ENCODE measurements at places on chromosomes 16 and 17.

DNA sequence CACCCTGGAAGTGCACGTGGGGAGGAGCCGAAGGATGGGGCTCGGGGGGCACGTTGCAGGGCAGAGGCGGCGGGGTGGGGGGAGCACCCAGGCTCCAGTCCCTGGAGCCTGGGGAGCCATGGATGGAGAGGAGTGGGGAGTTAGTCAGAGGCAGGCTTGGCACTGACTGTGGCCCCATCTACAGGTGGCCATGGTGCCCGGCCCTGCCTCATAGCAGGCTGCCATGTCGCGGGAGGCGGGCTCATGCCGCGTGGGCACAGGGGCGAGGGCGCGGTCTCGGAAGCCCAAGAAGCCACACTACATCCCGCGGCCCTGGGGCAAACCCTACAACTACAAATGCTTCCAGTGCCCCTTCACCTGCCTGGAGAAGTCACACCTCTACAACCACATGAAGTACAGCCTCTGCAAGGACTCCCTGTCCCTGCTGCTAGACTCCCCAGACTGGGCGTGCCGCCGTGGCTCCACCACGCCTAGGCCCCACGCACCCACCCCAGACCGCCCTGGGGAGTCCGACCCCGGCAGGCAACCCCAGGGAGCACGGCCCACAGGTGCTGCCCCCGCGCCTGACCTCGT, 3.0 kb downstream of the PRR35 start:
- no peak for DNase-seq

- DNase-seq: no peak
Observed at GRCh38 chr17:77456951-77457548, 316.3 kb downstream of the SEC14L1 start.

GRCh38 chr16:79264237-79265109, 336.1 kb downstream of the MAF start:
- no peak for DNase-seq

DNA sequence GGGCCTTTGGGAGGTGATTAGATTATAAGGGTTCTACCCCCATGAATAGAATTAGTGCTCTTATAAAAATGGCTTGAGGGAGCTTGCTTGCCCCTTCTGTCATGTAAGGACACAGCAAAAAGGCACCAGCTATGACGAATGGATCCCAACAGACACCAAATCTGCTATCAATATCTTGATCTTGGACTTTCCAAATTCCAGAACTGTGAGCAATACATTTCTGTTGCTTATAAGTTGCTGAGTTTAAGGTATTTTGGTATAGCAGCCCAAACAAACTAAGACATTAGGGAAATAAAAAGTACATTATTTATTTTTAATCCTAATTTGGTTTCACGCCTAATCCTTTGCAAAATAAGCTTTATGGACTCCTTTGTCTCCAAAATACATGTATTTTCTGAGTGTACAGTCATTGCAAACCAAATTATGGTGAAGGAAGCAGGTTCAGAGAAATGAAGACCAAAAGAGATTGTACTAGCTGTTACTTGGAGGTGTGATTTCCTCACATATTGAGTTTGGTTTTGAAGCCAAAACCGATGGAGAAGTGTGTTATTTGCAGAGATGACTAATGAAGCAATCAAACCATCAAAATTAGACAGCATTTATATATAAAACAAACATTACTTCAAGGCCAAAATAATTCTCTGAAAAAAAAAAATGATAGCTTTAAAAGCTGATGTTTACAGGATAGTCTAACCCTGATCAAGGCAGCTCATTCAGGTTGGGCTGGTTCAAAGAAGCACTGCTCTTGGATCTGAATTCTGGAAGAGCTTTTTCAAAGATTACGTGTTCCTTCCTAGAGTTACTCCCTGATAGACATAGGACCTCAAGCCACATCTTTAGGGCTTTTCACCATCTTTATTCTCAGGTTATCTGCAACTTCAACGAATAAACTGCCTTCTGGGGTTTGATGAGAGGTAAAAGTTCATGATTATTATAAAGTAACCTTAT, 71.6 kb downstream of the MYO1D start:
- no peak for DNase-seq

GRCh38 chr16:50275098-50275415, 8.7 kb downstream of the ADCY7 start:
- DNase-seq: no peak

- no peak for DNase-seq
Observed at GRCh38 chr16:87713451-87714229, 52.1 kb downstream of the KLHDC4 start.

- no peak for DNase-seq
Observed at GRCh38 chr16:86171329-86171728, 272.4 kb downstream of the IRF8 start.

GRCh38 chr17:35991075-35991474, 4.5 kb upstream of the CCL14 start:
- no peak for DNase-seq

GRCh38 chr17:7219812-7220592, at the start of the genes ACADVL and DLG4:
TSS of gene ACADVL (plus strand) at chr17:7219938. CDS start at chr17:7219985, 47 bp downstream.
TSS of gene DLG4 (minus strand) at chr17:7219836.
- DNase-seq: peak; percentile 97

- no peak for DNase-seq
Observed at GRCh38 chr16:84411768-84412167, 43.4 kb downstream of the ATP2C2 start.

DNA sequence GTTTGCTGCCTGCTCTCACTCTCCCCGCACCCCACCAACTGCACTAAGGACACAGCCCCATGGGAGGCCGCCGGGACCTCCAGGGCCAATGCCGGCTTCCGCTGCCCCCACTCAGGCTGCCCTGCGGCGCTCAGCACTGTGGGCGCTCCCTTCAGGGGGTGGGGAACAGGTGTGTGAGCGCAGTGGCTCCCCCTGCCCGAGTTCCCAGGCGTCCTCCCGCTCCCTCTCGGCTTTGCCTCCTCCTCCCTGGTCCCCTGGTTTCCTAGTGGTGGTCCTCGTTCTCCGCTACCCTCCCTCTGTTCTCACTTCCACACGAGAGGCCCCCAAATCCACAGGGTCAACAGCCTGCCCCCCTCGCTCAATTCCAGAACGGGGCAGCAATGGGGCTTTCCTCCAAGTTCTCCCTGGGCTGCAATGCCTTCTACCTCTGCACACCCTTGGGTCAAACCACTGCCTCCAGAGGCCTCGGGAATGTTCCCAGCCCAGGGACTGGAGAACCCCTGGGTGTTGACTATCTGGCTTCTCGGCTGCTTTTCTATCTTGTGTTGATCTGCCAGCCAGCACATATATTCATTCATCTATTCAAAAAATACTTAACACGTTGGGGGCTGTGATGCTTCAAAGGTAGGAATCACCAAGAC, 9.9 kb downstream of the FOXJ1 start:
- no peak for DNase-seq

DNA sequence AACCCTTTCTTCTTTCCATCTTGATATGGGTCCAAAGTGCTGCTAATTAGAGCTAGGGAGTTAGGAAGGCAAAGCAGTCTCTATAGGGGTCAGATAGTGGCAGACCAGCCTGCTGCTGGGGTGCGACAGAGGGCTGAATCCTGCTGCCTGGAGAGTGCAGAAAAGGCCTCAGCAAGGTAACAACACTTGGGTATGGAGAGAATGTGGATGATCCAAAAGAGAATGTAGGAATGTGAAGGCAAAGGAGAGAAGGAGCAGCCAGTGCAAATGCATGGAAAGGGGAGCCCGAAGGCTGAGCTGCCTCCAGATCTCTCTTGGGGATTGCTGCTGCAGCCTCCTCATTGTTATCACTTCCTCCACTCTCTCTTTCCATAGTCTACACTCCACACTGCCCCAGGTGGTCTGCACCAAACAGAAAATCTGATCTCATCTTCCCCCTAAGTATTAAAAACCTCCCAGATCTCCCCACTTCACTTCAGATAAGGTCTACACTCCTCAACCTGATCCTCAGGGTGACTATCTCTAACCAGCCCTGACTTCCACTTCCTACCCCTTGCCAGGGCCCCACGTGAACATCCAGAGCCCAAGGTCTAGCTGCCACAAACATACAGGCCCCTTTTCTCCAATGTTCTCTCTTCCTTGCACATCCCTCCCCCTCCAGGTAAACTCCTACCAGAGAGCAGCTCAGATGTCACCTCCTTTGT, 28.8 kb downstream of the TOM1L2 start:
- DNase-seq: no peak

Measured in adrenal gland (tissue), 19 donors.